Urinary bladder (tissue), 4 donors: ENCODE measurements at places on chromosomes 13 and 19. TPM values are rescaled to one million over a fixed set of nuclear protein-coding genes. Genes with fewer than 3 reads are reported as not detected.

The SYT3 gene
- total RNA-seq, result 0.16 TPM

The KRTDAP gene
- not detected for total RNA-seq

The TRPC4 gene
- 3.8 TPM for total RNA-seq

The PLPP2 gene
- total RNA-seq, result 7.8 TPM

The ZNF497 gene
- total RNA-seq, result 2.1 TPM

The SNRNP70 gene
- total RNA-seq, result 166 TPM

The MAST1 gene
- total RNA-seq, result 0.74 TPM

The NLRP4 gene
- not detected for total RNA-seq

The C19orf67 gene
- total RNA-seq, result not detected

The REXO1 gene
- total RNA-seq, result 7.9 TPM

The PTGER1 gene
- total RNA-seq, result 4.1 TPM

The GJA3 gene
- 0.21 TPM for total RNA-seq

The GPR183 gene
- 22.8 TPM for total RNA-seq

The C1QTNF9B gene
- 0.58 TPM for total RNA-seq

The LRRC63 gene
- total RNA-seq, result 1.2 TPM

The TMPRSS9 gene
- total RNA-seq, result 0.11 TPM

The BSPH1 gene
- total RNA-seq, result not detected

The CD33 gene
- total RNA-seq, result 4.7 TPM

The ADGRE3 gene
- 0.16 TPM for total RNA-seq

The PRDX2 gene
- 74.2 TPM for total RNA-seq

The BEST2 gene
- total RNA-seq, result not detected

The ZNF211 gene
- total RNA-seq, result 23.8 TPM

The KCNRG gene
- total RNA-seq, result 3.5 TPM

The SPACA4 gene
- total RNA-seq, result not detected

The PSG7 gene
- total RNA-seq, result not detected

The LINGO3 gene
- total RNA-seq, result not detected

The GTF2F2 gene
- 30.7 TPM for total RNA-seq

The NOP53 gene
- total RNA-seq, result 51.2 TPM

The SELENOV gene
- 0.37 TPM for total RNA-seq

The ELAVL3 gene
- total RNA-seq, result 0.90 TPM

The GJB6 gene
- 5.9 TPM for total RNA-seq

The KLK2 gene
- total RNA-seq, result not detected

The MOB3A gene
- total RNA-seq, result 15.9 TPM

The CBARP gene
- 0.53 TPM for total RNA-seq

The FPR1 gene
- total RNA-seq, result 7.1 TPM

The KLK3 gene
- not detected for total RNA-seq

The ETV2 gene
- 0.32 TPM for total RNA-seq

The LAIR2 gene
- not detected for total RNA-seq

The SLAIN1 gene
- 7.6 TPM for total RNA-seq

The LPAR2 gene
- total RNA-seq, result 4.1 TPM

The EFNA2 gene
- total RNA-seq, result 0.32 TPM

The FXYD3 gene
- total RNA-seq, result 62.3 TPM

The ZSCAN1 gene
- not detected for total RNA-seq

The NLRP5 gene
- not detected for total RNA-seq

The CGB1 gene
- total RNA-seq, result not detected

The TEX26 gene
- 0.16 TPM for total RNA-seq
